Activated CD8-positive, alpha-beta memory T cell treated with anti-CD3 and anti-CD28 coated beads for 24 hours (primary cell): ENCODE measurements at places on chromosomes 3 and 15.

- no peak for DNase-seq
Measured at GRCh38 chr15:68526269-68526668, 52.5 kb upstream of the CORO2B start.

DNA sequence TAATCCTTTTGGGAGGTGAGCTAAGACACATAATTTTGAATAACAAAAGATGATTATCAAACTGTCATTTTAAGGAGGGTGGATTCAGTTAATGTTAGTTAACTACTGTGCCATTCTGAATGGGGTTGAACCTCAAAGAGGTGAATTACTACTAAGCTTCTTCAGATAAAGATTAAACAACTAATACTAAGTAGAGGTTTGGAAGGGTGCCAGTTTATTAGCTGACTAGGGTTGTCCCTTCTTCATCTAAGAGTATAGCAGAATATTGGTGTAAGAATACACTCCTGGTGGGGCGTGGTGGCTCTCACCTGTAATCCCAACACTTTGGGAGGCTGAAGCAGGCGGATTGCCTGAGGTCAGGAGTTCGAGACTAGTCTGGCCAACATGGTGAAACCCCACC, 123.1 kb upstream of the LRRFIP2 start:
- DNase-seq, result no peak

DNA sequence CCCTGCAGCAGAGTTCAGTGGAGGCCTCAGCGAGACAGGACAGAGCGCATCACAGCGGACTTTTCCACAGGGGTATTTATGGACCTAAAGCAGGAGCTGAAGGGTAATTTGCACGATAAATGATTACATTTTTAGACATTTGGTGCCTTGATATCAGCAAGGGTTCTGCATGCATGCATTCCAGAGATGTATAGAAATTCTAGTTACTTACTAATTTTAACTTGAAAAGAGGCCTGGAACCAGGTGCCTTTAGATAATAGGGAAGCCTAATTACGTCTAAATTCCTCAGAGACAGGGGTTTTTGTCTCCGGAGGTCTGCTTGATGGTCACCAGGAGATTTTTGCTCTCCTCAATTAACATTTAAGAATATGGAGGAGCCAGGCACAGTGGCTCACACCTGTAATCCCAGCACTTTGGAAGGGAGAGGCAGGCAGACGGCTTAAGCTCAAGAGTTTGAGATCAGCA, 79.8 kb upstream of the MFGE8 start:
- DNase-seq, result no peak

DNA sequence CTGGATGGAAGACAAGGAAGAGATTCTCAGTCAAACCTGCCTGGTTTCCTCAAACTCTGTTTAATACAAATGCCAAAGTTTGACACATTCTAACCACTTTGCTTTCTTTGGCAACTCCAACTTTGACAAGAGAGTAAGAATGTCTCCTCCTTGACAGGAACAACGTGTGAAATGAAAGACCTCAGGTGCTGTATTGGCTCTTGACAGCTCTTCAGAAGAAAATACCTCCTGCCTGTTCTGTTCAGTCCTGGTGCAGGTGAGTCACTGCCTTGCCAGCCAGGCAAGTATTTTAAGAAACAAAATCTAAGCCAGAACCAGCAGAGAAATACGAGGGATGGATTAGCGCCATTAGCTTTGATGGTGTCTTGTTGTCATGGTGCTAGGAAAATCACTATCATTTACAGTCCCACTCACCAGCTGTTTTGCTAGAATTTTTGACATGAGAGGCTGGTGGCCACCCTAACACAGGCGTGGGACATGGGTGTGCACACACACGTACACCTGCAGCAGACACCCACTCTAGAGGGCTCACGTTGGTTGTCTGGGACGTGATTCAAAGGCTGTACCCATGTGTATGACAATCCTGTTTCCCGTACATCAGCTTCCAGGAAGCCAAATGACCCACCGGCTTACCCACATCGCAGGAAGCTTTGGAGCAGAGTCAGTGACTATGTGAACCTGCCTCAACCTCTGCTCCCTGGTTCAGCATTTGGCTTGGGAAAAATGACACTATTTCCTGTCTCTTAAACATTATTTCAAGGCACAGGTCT, 60.4 kb downstream of the CCNL1 start:
- no peak for DNase-seq

- DNase-seq, result no peak
Measured at GRCh38 chr3:66830301-66830700, 167.8 kb upstream of the KBTBD8 start.
